ENCODE measurements at places on chromosomes 11 and 22.
A peak's percentile ranks its signal among the peaks of the same experiment; 100 is the strongest.

DNA sequence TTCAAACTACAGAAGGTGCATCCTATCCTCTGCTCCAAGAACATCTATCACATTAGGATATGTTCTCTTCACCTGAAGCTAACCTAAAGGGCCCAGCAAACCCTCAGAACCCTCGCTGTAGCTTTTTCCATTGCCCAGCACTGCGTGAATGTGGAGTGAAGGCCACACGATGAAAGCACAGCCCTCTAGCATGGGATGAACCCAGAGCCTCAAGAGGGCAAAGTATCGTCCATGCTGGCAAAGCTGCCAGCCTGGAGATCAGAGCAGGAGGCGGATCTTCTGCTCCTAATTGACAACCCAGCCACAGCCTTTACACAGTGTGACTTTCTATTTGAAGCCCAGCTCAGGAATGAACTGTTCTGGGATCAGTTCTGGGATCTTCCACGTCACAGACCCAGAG is 65.1 kb upstream of the USP47 start:
- DNase-seq: no peak

- DNase-seq: no peak
Observed at GRCh38 chr22:49608660-49609059, 219.0 kb downstream of the BRD1 start.

GRCh38 chr11:115916608-115917007 is 412.4 kb upstream of the CADM1 start:
- DNase-seq: no peak

DNA sequence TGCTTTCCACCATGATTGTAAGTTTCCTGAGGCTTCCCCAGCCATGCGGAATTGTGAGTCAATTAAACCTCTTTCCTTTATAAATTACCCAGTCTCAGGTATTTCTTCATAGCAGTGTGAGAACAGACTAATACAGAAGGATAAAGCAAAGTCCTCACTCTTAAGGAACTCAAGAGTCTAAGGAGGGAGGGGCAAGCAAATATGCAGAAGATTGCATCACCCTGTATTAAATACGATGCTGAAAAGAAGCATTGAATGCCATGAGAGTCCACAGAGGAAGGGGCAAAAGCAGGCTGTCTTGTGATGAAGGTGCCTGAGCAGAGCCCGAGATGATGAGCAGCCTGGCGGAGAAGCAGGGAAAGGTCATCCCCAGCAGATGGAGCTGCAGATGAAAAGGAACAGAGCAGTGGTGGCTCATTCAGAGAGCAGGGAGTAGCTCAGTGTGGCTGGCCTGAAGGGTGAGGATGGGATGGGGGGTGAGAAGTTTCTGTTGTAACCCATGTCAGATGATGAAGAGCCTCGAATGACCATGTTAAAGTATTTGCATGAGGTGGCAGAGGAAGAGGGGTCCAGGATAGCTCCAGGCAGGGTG is 6.3 kb upstream of the IZUMO1R start:
- DNase-seq: no peak

DNA sequence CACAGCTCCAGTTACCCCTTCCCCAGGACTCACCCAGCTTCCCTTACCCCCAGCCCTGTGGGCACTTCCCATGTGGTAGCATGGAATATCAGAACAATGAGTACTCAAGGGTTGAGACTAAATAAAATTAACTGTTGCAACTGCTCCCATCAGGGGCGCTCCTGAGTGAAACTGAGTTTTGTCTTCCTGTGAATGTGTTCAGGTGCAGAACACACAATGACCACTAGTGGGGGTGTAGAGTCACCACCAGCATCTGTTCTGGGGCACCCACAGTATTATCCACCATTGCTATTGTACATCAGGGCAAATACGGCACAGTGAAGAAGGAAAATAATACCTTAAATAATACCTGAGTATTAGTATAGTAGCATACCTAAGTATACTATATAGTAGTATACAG is 689.7 kb downstream of the TBC1D22A start:
- DNase-seq: no peak

DNA sequence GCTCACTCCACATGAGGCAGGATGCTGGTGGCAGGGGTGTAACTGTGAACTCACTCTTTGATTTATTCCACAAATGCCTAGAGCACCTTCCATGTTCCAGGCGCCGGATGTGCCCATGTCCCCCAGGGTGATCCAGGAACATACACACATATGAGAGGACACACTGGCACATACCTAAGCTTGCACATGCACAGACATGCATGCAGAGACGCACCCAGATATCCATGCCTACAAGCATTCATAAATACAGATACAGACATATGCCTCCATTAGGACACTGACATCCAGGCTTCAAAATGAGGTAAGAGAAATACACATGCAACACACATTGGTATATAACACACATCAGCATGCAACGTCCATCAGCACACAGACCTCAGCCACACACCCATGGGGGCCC is 4.5 kb downstream of the OSM start:
- DNase-seq: no peak

DNA sequence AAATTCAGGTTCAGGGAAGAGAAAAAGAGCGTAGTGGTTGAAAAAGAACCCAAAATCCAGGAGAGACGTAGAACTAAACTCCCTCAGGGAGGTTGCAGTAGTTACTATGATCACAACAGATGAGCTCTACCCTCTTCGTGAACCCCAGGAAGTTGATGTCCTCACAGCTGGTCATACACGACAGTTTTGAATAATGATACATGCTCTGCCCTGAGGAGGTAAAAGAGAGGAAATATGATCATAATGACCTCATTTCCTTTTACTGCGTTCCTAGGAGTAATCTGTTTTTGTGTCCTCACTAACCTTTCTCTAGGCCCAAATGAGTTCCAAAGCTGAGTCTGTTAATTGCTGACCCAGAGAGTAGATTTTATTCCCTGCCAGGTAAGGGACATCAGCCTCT is 1.3 kb downstream of the PATE2 start:
- no peak for DNase-seq

DNA sequence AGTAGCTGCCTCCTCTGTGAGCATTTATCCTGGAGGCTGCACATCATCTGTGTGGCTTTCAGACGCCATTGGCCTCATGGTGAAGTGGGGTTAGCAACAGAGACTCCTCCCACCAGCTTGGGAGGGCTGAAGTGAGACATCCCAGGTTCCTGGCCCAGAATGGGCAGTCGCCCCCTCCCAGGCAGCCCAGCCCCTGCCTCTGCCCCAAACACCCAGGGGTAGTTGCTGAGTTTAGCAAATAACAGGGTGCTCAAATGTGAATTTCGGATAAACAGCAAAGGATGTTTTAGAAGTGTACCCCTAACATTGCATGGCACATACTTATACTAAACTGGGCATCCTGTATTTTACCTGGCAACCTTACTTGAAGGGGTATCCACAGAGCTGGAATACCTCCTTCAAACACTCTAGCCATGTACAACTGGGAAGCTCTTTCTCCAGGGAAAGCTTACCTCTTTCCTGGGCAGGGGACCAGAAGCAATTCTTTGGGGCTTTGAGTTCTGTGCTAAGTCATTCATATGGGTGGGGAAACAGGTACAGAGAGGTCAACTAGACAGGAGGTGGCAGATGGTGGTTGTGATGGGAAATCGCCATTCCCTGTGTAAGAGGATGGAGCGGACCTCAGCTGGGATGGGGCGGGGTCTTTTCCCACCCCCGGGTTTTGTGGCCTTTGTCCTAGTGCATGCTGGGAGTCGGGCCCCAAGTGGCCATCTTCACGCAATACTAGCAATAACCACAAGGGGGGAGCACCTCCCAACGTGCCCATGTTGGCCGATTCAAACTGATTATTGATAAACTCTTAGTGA is 19.3 kb downstream of the MTFP1 start:
- DNase-seq: peak; percentile 28

DNA sequence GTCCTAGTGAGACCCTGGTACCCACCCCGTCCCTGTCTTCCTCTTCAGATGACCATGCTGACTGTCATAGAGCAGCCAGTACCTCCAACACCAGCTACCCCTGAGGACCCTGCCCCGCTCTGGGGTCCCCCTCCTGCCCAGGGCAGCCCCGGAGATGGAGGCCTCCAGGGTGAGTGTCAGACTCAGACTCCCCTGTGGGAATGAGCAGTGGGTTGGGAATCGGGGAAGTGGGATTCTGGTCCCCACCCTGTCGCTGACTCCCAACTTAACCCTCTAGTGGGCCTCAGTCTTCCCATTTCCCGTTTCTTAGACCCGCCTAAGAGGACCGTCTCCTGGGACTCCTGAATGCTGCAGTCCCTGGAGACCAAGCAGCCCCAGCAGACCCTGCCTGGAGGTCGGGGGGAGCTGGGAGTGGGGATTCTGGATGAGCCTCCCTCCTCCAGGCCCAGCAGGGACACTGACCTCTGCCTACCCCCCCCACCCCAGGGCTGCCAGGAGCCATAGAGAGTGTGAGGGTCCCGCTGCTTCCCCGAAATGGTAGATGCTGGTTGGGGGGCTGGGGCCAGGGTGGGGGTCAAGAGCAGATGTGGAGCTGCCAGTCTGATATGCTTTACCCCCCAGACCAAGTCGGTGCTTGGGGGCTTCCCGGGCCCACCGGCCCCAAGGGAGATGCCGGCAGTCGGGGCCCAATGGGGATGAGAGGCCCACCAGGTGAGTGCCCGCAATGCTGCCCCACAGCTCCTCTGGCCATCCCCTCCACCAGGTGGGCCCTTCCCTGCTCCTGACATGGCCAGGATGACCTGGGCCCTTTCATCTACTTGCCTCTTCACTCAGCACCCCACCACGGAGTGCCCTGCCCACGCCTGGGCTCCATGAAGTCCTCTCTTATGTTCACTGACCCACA is 25.5 kb downstream of the EMID1 start:
- DNase-seq: no peak

GRCh38 chr11:46896719-46897406 is 21.5 kb downstream of the LRP4 start:
- DNase-seq: no peak

DNA sequence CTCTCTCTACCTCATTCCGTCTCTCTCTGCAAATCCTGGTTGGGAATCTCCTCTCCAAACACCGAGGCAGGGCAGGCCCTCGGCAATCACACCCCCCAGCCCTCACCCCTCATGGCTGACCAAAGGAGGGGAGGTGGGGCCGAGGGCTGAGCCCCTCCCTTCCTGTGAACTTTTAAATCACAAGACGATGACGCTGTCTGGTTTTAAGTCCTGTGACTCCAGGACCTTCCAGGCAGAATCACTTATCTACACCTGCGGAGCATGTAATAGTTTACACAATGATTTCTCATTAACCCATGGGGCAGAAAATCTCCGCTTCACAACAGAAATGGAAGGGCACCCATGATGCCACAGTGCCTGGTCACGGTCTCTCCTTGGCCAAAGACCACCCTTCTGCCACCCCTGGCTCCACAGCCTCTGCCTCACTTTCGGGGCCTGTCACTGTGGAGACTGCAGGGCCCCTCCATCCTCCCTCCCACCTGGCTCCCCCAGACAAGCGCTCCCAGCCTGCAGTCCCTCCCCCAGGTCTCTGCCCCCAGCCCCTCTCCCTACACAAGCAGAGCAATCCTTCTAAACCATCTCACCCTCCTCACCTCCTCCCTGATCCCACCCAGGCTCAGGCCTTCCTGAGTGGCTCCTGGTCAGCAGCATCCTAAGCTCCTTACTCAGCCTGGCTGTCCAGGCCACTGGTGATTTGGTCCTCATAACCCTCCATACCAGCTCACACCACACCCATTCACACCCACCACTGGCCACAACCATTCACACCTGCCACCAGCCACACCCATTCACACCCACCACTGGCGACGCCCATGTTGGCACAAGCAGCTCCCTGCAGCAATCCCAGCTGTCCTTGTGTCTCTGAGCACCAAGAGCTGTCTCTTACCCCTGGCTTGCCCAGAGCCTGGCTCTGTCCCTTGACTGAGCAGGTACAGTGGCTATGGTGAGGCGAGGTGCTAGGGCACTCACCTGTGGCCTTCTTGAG is 30.7 kb upstream of the ARFGAP3 start:
- DNase-seq: no peak

GRCh38 chr11:69131121-69131566 is 24.6 kb upstream of the SMIM38 start:
- DNase-seq: no peak

- DNase-seq: no peak
Observed at GRCh38 chr11:131299598-131300438, 70.6 kb upstream of the NTM start.

DNA sequence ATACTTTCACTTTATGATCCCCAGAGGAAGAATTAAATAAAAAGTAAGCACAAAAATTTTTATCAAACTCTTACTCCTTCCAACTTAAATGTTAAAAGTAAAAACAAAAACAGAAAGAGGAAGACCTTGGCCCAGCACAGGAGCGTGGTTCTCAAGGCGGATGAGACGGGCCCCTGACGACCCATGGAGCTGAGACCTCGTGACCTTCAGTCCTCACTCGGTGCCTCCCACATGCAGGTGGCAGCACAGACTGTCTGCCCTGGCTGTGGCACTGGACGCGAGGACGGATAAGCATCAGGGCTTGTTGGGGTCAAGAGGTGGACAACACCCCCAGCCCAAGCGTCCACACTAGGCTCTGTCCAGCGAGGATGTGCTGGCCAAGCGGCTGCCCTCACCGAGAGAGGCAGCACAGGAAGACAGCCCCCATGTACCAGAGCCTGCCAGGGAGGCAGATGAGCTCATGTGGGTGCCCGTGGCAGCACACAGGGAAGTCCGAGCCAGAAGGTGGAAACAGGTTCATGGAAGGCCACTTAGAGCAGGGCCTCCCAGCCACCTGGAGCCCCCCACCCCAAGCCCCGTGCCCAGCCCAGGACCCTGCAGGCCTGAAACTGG is 1389.8 kb downstream of the TBC1D22A start:
- DNase-seq: no peak

- DNase-seq: no peak
Observed at GRCh38 chr11:111793863-111794262, 27.7 kb upstream of the PPP2R1B start.

GRCh38 chr11:73570415-73571114 is 27.3 kb downstream of the FAM168A start:
- DNase-seq: no peak

GRCh38 chr11:26780376-26781085 is 58.7 kb upstream of the SLC5A12 start:
- DNase-seq: no peak

GRCh38 chr11:111397034-111397433 is 18.0 kb upstream of the POU2AF1 start:
- no peak for DNase-seq

GRCh38 chr11:62402960-62403730 is 15.7 kb upstream of the SCGB1A1 start:
- no peak for DNase-seq

- DNase-seq: no peak
Observed at GRCh38 chr22:29988719-29989118, 91.5 kb upstream of the HORMAD2 start.

GRCh38 chr22:38872172-38872830 is at the start of gene CBX6:
CBX6 (minus strand) TSS chr22:38872216; CDS start chr22:38872190, 26 bp downstream.
- DNase-seq: peak; percentile 93

DNA sequence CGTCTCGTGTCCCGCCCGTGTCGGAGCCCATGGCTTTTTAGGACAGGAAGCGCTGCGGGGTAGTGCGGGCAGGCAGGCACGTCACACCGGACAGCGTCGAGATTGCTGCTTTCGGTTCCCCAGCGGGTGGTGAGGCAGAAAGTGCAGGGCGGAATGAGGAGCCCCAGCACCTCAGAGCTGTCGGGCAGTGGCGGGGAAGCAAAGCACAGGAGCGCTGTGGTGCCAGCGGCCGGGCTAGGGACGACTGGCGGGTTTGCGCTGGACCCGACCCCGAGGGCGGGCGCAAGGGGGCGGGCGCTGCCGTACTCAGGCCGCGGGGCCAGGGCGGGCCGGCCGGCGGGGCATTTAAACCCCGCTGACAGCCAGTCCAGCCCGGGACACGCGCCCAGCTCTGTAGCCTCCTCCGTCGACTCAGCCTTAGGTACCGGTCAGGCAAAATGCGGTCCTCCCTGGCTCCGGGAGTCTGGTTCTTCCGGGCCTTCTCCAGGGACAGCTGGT is at the start of gene SLC37A2:
Gene SLC37A2 (plus strand): TSS at position 375 of the 498 bp plus-strand sequence. CDS start 63 bp downstream, at position 438.
- no peak for DNase-seq
